Retina (tissue), 1 donor: ENCODE measurements at places on chromosomes 3 and 15.

DNA sequence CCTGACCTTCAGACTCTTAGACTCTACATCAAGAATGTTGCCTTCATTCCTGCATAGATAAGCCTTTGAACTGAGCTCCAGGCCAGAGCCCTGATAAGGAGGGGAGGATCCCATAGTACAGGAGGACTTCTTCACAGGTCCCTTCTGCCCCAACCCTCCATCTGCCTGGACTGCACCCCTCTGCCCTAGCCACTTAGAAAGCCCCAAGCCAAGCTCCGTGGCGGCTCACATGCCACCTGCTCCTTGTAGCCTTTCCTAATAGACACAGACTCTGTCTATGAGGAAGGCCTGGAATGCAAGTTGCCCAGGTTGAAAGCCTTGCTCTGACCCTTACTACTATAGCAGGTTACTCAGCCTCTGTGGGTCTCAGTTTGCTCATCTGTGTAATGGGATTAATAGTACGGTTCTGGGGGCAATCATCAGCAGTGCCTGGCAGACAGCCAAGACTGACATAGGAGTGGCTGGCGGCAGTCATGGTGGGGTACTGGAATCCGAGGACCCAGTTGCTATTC lies 11.6 kb downstream of the PCSK6 start:
- DNase-seq, result no peak

- DNase-seq, result no peak
Observed at GRCh38 chr15:29003191-29003839, 117.5 kb downstream of the APBA2 start.

DNA sequence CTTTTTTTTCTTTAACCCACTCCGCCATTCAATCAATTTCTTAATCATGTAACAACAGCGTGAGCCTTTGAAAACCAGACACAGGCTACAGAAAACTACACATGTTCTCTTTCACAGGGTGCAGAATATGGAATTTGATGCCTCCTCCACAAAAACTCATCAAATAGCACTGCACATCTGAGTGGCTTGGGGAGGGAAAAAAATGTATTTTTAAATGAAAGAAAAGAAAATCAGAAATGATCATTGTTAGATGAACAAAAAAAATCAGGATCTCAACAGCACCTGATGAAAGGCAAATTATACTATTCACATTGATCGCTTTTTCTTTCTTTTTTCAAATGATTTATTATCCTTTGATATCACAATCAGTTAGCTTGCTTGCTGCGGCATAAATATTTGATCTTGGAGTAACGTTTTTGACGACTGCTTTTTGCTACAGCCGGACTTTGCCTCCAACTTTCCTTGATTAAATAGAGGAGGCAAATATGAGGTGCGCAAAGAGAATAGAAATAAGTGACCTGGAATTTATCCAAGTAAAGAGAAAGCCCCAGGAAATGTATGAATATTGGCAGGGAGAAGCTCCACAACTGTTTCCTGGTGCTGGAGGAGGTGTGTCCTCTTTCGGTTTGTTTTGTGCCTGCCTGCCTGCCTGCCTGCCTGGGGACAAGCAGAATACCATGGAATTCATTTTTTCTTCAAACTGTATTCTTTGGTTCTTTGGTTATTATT lies 63.1 kb downstream of the EDEM1 start:
- peak; percentile 58 for DNase-seq

DNA sequence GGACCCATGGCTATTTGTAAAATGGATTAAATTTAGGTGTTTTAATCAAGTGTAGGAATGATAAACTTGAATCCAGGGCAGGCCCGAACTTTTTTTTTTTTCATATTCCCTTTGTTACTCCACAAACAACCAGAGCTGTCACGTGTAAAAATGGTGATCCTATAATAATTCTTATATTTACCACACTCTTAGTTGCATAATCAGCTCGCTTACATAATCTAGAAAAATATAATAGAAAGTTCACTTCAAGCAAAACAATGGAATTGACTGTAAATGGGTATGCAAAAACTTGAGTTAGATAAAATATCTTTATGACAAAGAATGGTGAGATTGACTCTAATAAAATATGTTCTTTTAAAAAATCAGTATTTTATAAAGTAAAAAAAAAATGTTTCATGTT lies 2.1 kb upstream of the PAQR9 start:
- DNase-seq, result no peak

DNA sequence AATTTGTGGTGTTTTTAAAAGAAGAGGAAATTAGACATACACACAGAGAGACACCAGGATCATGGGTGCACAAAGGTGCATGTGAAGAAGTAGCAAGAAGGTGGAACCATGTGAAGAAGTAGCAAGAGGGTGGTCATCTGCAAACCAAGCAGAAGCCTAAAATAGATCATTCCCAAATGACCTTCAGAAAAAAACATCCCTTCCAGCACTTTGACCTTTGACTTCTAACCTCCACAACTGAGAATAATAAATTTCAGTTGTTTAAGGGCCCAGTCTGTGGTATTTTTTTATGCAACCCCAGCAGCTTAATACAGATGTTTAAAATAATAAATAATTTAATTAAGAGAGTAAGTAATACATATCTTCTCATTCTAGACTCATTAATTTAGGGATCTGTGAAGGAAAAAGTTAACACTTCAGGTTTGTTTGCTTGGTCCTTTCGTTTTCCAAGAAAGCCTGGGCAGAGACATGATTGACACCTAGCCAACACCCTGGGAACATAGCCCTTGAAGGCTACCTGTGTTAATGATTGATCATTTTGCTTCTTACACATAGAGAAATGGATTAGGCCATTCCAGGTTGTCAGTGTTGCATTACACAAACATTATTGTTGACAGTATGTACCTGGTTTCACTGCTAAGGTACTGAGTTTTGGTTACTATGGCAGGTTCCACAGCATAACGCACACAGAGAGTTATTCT lies 1331.2 kb upstream of the GBE1 start:
- no peak for DNase-seq

DNA sequence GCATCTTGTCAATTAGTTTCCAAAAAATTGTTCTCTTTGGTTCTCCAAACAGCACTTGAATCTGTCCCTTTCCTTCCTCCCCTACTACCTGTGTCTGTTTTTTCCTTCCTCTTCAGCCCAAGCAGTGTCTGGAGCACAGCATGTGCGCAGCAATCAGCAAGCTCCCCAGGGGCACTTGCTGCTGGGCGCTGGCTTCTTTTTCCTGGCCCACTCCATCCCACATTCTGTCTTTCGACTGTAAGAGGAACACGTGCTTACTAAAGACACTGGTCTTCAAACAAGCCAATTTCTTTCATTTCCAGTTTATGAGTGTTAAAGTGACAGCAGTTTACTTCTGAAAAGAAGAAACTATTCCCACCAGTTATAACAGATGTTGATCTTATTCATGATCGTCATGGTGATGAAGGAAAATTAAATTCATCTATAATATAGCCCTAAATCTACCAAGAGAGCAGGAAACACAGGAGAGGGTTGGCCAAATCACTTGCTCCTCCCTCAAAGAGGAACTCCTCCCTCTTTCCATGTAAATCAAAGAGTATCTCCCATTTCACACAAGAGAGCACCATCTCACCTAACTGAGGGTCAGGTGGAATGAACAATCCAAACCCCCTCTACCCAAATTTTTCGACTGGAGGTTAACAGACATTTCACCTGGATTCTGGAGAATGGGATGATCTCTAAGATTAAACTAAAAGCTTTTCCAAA lies 115.4 kb downstream of the IGF2BP2 start:
- no peak for DNase-seq

DNA sequence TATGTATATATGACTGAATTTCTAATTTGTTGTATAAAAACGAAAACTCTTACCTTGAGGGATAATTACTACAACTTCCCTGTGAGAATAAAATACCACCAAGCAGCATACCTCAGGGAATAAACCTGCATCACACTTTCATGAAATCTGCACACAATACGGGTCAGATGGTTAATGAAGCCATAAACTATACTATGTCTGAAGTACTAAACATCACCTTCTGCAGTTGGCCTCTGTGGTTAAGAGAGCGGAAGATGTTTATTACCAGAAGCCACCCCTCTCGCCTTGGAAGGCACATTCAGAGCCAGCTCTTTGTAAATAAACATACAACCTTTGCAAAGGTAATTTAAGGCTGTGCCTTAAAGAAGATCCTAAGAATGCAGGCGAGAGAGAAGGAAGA lies 462.1 kb upstream of the NR2F2 start:
- DNase-seq, result no peak

GRCh38 chr3:178059836-178060235 lies 476.4 kb upstream of the KCNMB2 start:
- DNase-seq, result no peak
